ENCODE measurements at places on chromosomes 1 and 21.

GRCh38 chr1:248817065-248817464, 8.7 kb downstream of the SH3BP5L start:
- DNase-seq: peak; percentile 55

GRCh38 chr21:37562920-37563640, 196.5 kb downstream of the DYRK1A start:
- DNase-seq: peak; percentile 88

GRCh38 chr1:98003442-98003841, 82.6 kb upstream of the DPYD start:
- DNase-seq: no peak

DNA sequence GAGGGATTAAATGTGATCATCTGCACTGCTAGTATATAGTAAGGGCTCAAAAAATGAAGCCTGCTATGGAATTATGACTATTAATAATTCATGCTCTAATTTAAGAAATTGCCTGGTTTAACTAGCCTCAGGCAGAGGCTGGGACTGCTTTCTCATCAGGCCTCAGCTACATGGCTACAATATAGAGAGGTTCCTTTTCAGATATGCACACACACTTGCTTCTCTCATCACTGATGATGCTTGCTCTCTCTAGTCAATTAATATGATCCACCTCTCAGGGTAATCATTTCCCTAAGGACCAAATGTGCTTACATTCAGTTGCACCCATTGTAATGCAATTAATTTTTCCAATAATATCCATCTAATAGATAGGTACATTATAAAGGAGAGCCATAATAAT, 324.9 kb upstream of the ST6GALNAC5 start:
- no peak for DNase-seq

DNA sequence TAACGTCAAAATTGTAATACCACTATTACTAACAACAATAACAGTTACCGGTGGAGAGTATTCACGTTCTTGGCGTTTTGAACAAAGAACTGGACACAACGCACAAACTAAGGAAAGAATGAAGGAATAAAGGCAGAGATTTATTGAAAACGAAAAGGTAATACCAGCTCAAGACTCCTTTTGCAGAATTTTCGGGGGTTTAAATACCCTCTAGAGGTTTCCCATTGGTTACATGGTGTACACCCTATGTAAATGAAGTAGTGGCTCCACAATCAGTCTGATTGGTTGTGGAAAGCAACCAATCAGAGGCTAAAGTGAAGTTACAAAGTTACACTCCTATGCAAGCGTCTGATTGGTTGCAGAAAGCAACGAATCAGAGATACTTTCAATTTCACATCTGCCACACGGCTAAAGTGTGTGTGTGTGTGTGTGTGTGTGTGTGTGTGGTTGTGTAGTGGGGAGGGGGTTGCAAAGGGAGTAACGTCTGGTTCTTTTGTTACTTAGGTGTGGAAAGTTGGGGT, 1.1 kb upstream of the GTF2B start:
- no peak for DNase-seq

DNA sequence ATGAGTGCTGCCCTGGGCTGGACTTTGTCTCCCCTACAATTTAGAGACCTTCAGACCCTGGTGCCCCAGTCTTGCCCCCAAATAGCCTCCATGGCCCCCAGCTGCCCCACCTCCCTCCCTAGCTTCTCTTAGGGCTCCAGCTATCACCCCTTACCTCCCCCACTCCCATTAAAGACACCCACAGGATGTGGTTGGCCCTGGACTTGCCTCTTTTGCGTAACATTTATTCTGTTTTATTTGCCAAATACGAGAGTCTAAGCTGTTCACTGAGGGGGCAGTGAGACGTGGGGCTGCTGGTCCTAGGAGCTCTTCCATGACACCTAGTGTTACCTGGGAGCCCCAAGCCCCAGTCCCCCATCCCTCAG, 4.5 kb downstream of the ZC3H12A start:
- DNase-seq: no peak

GRCh38 chr1:175204330-175204729, 11.8 kb upstream of the KIAA0040 start:
- no peak for DNase-seq

GRCh38 chr1:214662223-214662785, 59.3 kb downstream of the CENPF start:
- DNase-seq: no peak

- no peak for DNase-seq
Measured at GRCh38 chr1:2255420-2256369, 27.6 kb downstream of the SKI start.

- DNase-seq: no peak
Measured at GRCh38 chr1:204431310-204432184, 19.9 kb upstream of the PPP1R15B start.

DNA sequence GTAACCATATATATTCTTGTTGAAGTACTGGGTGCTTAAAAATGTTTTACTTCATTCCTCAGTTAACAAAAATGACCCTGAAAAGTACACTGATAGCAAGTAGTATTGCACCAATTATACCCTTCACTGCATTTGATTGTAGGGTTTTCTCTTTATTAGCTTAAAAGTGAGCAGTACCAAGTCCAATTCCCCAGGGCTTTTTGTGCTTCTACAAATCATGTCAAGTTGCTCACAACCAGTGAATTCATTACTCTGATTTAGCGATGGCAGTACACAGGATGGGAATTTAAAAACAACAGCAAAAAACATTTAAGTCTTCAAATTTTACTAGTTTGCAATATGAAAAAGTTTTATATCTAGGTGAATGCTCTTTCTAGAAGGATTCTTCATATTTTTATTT, 436.4 kb downstream of the PTBP2 start:
- no peak for DNase-seq

DNA sequence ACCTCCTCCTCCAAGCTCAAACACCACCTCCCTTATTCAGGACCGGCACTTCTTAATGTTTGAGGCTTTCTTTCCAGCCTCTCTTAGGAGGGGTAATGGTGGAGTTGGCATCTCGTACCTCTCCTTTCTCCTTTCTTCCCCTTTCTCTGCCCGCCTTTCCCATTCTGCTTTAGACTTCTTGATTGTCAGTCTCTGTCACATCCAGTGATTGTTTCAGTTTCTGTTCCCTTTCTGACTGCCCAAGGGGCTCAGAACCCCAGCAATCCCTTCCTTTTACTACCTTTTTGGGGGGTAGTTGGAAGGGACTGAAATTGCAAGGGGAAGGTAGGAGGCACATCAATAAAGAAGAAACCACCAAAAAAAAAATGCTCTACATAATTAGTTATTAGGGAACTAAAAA, 5.6 kb downstream of the ELK4 start:
- no peak for DNase-seq

DNA sequence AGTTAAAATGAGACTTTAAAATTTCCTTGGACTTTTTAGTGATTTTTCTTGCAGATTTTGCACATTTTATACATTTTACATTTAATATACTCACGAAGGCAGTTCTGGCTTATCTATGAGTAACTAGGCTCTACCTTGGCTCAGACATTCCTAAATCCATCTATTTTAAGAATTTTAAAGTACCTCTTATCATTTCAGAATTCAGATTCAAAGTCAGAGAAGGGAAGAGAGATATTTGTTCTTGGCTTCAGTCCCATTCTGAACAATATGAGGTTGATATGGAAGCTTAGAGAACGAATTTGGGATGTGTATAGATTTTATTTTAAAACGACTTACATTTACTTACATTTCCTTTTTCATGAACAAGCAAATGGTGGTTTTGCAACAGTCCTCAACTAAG, 230.2 kb downstream of the LMO4 start:
- no peak for DNase-seq

DNA sequence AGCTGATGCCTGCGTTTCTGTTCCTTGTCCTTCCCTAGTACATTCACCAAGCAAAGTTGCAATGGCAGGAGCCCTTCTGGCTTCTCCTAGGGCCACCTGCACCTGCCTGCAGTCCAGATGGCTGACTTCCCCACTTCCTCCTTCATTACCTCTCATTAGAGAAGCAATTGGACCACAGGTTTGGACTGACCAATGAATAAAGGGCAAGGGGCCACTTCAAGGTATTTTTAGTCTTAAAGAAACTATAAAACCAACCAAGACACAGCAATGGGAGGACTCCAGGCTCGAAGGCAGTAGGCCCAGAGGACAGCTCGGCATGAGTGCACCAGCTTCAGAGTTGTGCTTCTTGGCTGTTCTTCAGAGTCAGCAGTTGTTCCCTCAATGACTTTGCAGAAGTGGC, 60.8 kb upstream of the ROR1 start:
- DNase-seq: no peak

GRCh38 chr21:29647353-29647781, 292.4 kb downstream of the GRIK1 start:
- no peak for DNase-seq

- DNase-seq: no peak
Measured at GRCh38 chr1:26032656-26033357, 11.2 kb downstream of the EXTL1 start.

DNA sequence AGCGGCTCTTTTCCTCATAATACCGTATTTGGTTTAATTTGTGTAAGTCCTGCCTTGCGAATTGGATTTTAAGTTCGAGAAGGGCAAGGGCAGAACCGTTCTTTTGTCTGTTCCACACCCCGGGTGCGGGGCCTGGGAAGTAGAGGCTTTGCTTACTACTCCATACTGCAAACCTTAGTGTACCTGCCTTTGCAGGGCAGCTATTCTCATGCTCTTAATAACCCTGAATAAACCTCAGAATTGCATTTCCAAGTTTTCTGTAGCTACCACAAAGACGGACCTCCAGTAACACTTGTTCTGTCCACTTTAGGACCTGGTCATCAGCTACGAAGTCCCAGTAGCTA, 657 bp upstream of the HNRNPU start:
- no peak for DNase-seq

DNA sequence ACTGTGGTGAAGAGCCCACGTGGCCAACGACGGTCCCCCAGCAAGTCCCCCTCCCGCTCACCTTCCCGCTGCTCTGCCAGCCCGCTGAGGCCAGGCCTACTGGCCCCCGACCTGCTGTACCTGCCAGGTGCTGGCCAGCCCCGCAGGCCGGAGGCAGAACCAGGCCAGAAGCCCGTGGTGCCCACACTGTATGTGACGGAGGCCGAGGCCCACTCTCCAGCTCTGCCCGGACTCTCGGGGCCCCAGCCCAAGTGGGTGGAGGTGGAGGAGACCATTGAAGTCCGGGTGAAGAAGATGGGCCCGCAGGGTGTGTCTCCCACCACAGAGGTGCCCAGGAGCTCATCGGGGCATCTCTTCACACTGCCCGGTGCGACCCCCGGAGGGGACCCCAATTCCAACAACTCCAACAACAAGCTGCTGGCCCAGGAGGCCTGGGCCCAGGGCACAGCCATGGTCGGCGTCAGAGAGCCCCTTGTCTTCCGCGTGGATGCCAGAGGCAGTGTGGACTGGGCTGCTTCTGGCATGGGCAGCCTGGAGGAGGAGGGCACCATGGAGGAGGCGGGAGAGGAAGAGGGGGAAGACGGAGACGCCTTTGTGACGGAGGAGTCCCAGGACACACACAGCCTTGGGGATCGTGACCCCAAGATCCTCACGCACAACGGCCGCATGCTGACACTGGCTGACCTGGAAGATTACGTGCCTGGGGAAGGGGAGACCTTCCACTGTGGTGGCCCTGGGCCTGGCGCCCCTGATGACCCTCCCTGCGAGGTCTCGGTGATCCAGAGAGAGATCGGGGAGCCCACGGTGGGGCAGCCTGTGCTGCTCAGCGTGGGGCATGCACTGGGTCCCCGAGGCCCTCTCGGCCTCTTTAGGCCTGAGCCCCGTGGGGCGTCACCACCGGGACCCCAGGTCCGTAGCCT, 46.8 kb downstream of the TRIM11 start:
- DNase-seq: no peak

DNA sequence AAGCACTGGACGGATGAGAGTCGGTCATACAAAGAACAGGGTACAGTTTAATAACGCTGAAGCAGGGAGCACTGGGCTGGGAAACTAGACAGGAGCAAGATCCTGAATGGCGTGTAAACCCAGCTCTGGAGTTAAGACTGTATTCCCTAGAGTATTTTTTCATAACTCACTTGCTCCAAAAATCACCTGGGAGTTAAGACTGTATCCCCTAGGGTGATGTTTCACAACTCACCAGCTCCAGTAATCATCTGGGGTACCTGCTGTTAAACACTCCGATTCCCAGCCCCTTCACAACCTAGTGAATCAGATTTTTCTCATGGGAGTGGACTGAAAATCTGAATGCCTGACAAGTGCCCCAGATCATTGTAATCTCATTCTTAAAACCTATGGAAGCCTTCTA, 123.2 kb downstream of the MAB21L3 start:
- no peak for DNase-seq

DNA sequence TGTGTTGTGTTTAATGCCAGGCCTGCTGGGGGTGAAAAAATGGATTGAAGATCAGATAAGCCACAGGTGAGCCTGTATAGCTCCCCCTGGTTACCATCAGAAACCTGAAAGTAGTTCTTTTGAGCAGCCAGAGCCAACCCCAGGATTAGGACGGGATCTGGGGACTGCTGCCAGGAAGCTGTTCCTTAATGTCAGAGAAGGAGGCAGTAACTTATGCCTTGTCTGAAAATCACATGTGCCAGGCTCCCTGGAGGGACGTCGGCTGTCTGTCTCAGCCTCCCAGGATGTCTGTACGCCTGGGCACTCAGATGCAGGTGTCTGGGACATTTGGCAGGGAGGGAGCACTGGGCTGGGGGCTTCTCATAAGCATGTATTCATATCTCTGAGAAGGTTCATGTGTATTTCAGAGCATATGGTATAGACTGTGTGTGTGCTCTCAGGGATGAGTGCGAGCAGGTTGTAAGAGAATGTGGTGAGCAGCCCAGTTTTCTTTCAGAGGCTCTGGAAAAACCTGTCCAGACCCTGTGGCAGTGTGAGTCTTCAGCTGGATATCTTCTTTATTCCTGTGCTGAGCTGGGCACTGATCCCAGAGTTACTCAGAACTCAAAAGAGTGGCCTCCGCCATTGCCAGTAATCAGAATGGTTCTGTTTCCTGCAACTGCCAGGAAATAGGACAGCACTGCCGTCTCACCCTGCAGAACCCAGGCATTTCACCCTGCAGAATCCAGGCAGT, 2.8 kb downstream of the FAM43B start:
- DNase-seq: no peak

DNA sequence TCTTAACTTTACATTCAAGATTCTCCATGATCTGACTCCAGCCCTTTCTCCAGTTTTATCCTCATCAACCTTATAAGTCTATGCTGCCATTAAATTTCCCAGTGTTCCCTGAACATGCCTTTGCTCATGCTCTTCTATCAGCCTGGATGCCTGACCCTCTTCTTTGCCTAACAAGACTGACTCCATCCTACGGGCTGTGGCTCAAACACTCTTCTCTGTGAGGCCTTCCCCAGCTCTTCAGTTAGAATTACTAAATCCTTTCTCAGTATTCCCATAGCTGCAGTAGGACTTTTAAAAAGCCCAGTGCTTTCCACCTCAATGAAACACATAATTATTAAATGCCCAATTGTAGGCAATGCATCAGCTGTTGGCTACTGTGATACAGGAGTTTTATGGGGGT, 76.5 kb upstream of the GNG12 start:
- no peak for DNase-seq

DNA sequence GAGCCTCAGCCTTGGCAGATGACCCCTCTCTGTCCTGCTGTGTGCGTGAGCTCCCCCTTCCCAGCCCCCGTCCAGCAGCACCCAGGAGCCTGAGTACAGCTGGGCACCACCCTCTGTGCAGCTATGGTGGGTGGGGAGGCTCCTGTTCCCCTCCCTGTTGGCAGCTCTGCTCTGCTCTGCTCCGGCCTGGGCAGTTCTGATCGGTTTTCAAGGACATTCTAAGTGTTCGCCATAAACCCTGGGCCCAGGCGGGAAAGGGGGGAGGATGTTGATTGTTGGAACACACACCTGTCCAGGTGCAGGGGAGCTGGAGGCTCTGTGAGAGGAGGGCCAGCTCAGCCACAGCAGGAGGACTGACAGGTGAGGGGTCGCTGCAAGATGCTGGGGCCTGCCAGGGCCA, at the start of gene CLCNKB:
TSS of gene CLCNKB (plus strand) at position 262 of the 400 bp plus-strand sequence. CDS start 711 bp downstream, outside the sequence.
- no peak for DNase-seq

Data from vagina (tissue), 2 donors.